ENCODE measurements at places on chromosomes 5 and 9.

DNA sequence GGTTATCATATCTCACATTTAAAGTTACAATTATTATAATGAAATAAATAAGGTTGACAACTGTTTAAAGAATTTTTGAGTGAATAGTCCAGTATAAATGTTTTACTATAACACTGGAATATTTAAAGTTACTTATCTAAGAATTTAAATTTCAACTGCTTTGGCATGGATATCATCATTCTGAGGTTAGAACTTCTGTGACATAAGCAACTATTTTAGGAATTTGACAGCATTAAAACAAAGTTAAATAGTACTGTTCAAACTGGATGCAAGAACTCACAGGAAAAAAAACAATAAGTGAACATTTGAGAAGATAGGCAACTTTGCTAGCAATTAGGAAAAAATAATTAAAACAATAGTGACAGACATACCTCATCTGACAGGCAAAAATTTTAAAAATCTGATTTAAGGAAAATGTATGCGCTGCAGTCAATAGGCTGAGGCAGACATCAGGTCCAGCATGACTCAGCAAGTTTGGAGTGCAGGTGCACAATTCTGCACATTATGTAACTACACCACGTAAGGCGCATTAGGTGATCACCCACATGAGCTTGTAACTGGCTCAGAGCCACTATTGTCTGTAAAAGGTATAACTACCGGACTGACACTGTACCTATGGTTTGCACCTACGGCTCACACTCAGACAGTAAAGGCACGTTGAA lies 180.6 kb downstream of the PDE4D start:
- DNase-seq = no peak

GRCh38 chr9:136584934-136585333 lies 39.1 kb upstream of the NOTCH1 start:
- DNase-seq = no peak

GRCh38 chr5:37859805-37860204 lies 20.0 kb upstream of the GDNF start:
- no peak for DNase-seq

DNA sequence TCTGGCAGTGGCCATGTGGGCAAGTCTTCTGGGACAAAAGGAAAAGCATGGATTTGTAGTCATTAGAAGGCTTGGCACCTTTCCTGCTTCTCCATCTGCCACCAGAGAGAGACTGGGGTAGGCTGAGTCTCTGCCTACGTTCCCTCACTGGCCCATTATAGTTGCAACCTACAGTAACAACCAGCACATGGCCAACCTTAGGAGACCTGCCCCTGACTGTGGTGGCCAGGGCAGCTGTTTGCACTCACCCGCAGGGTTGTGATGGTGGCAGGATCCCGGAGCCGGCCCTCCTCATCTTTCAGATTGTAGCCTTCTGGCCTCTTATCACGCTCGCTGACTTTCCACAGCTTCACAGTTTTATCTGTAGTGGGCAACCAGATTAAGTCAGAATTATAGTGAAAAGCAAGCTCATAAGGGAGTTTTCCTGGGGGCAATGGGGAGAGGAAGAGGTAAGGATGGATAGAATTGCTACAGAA lies 174.9 kb upstream of the GPR151 start:
- DNase-seq = no peak

GRCh38 chr5:118882666-118883065 lies 105.7 kb downstream of the DTWD2 start:
- DNase-seq = no peak

DNA sequence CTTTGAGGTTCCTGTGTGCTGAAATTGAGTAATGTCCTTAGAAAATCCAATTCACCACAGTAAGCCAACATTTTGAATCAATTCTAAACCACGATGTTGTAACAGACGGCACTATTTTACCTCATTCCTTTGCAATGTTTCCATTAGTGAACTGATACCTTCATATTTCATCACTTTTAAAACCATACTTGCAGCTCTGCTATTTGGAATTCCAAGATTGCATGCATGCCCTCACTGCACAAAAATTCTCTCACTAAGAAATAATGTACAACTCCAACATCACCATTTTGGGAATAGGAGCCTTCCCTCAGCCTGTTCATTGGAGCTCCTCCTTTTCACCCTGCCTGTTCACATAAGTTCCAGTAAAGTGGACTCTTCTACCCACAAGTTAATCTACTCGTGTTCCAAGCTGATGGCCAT lies 74.8 kb upstream of the TGFBR1 start:
- DNase-seq = no peak

DNA sequence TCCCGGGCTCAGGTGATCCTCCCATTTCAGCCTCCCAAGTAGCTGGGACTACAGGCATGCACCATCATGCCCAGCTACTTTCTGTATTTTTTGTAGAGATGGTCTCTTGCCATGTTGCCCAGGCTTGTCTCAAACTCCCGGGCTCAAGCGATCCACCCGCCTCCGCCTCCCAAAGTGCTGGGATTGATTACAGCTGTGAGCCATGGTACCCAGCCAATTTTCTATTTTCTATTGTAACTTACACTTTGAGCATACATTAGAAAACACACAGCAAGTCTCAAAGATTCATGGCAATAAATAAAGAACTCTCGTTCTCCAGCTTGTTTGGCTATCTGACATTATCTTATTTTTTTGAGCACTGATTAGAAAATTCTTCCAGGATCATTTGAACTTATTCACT lies 228.7 kb downstream of the ADAMTS6 start:
- no peak for DNase-seq

GRCh38 chr5:9230355-9230754 lies 315.5 kb downstream of the SEMA5A start:
- no peak for DNase-seq

GRCh38 chr5:2371419-2371710 lies 380.1 kb downstream of the IRX2 start:
- DNase-seq = no peak

GRCh38 chr5:148853868-148854267 lies 27.5 kb downstream of the ADRB2 start:
- DNase-seq = no peak

- no peak for DNase-seq
These were observed 50.0 kb downstream of the NACC2 start for GRCh38 chr9:136044971-136045594.

DNA sequence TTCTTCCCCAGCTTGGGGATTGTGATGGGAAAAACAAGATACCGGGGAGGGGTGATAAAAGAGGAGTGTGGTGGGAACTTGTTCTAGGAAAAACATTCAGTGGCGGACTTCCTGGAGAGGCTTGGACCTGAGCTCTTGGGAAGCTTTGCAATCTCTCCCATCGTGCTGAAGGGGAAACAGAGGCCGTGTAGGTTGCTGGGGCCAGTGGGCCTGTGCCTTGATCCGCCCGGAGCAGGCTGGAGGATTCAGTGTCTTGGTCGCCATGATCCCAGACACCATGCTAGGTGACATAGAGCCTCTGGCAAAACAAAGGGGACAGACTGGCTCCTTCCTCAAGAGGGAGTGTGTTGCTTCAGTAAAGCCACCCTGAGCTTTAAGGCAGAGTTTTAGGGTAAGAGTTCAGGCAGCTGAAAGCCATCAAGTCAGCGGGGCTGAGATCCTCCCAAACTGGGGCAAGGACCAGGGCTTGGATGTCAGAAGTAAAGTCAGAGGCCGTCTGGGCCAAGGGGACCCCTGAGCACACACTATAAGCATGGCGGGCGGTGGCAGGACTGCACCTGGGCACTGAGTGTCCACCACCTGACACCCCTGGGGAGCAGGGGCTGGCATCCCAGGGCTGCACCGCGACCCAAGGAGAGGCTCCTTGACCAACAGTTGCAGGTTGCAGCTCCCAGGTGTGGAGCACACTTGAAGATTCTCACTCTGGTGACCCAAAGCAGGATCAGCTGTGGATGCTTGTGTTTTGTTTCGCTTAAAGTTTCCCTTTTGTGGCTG lies 44.7 kb downstream of the TRIP13 start:
- no peak for DNase-seq

DNA sequence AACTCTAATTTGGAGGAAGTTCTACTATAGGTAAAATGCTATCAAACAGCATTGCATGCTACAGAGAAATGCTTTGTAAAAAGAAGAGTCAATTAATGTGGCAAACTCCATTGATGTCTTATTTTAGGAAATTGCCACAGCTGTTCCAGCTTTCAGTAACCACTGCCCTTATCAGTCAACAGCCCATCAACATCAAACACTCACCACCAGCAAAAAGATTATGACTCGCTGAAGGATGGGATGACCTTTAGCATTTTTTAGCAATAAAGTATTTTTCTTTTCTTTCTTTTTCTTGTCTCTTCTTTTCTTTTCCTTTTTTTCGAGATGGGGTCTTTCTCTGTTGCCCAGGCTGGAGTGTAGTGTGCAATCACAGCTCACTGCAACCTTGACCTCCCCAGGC lies 26.0 kb downstream of the CRHBP start:
- no peak for DNase-seq

- DNase-seq = no peak
These were observed 24.2 kb downstream of the C9orf50 start for GRCh38 chr9:129596541-129597331.

GRCh38 chr5:97658116-97658900 lies 475.3 kb upstream of the RIOK2 start:
- no peak for DNase-seq

DNA sequence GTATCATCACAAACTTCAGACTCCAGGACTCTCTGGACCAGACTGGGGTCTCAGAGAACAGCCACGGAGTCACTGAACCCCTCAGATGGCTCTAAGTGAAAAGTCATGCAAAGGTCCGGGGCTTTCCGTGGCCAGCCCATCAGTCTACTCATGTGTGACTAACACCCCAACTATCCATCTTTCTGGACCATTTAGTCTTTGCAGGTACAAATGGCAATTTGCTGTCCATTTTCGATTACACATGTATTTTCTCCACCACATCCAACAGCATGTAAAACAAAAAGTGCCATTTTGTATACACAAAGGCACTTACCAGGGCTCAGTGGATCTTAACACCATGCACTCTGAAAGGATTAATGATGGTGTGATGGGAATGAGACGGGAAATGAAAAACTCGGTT lies 387.7 kb downstream of the BNC2 start:
- DNase-seq = no peak

GRCh38 chr5:173968154-173968797 lies 20.7 kb upstream of the C5orf47 start:
- no peak for DNase-seq

GRCh38 chr9:98500337-98500919 lies 208.3 kb downstream of the GABBR2 start:
- DNase-seq = no peak

DNA sequence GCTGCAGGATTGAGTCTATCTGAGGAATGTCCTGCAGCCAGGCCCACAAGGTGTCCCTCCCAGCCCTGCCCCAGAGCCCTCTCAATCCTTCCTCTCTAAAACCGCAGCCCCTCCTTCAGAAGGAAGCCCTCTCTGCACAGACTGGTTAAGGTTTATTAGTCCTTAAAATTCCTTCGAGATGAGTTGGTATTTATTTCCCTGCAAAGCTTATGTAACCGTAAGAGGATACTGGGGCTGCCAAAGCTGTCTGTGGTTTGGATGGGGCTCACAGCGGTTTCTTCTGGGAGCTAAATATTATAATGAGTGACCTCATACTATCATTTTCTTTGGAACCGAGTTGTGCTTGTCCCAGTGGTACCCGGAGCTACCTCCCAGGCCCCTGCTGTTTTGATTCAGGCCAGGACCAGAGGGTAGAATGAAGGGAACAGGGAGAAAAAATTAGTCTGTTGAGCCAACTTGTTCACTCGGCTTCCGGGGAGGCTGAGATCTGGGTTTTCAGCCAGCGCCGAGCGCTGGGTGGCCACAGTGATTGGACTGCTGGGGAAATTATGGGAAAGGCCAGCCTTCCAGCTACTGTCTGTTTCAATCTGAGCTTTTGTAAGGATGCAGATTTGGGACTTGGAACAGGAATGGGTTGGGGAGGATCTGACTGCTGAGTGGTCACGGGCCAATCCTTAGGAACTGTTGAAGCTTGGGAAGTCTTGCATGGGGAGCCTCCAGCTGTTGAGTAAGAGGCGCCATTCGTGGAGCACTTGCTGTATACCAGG lies 107.5 kb downstream of the NDFIP1 start:
- DNase-seq = no peak

DNA sequence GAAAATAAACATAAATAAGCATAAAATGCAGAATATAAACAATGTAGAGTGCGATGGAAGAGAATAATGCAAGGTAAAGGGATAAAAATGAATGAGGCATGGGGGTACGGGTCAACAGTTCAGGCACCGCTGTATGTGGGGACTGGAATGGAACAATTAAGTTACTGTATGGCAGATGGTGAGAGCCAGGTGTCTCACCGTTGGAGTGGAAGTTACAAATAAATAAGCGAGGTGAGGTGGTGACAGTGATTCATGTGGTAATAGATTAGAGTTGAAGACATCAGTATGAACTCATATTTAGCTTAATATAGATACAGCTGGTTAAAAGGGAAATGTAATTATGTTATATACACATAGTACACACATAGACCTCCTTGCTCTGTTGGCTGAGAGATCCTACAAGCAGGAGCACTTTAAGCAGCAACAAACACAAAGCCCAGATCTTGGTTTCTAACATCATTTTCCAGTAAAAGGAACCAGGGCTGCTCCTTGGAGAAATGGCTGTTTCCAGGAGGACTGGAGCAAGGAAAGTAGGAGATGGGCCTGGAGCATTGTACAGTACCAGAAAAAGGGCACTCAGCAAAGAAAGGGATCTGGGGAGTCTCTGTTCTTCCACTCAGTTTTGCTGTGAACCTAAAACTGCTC lies 2.4 kb upstream of the OMD start:
- DNase-seq = no peak

DNA sequence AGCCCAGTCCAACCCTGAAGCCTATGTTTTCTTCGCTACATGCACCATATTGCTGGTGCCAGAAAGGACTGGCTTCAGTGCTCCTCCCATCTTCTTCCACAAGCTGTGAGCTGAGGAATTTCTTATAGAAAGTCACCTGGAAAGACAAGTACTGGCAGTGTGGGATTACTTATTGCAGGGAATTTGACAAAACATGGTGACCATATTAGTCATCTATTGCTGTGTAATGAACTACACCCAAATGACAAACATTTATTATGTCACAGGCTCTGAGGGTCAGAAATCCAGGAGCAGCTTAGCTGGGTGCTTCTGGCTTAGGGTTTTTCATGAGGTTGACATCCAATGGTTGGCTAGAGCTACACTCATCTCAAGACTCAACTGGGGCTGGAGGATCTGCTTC lies 75.5 kb downstream of the ENTREP1 start:
- DNase-seq = no peak

DNA sequence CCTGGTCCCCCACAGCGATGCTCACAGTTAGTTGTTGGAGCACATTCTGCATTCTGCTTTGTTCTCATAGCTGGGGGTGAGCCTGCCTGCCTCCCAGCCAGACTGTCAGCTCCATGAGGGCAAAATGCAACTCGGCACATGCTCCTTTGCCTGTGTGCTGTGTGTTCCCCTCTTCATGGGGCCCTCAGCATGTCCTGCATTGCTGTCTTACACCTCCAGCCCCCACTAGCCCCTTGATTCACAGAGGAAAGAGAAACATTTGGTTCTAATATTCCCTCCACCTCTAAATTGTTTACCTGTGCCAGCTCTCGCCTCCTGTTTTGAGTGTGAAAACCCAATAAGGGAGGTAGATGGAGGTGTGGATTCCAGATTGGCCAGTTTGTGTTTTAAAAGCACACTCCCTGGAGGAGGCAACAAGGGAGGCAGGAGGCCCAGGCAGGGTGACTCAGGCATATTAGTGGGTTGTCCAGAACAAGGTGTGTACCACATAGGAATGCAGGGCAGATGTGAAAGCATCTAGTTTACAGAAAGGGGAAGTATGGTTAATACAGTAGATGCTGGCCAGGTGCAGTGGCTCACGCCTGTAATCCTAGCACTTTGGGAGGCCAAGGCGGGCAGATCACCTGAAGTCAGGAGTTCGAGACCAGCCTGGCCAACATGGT lies 224.6 kb downstream of the AGTPBP1 start:
- no peak for DNase-seq
